Activated CD8-positive, alpha-beta memory T cell treated with anti-CD3 and anti-CD28 coated beads for 4 hours (primary cell): ENCODE measurements at places on chromosomes 3 and 15.

DNA sequence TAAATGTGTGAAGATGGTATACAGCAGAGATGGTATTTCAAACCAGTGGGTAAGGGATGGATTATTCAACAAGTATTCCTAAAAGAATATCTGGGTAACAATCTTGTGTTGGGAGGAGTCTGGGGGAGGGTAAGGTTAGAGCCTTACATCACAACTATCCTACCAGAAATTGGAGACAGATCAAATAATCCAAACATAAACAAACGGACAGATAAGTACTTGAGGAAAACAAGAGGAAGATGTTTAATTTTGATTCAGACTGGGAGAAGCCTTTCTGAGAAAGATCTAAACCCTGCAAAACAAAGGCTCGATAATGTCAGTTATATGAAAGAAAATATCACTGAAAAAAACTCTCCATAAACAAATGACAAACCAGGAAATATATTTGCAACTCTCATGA is 77.9 kb downstream of the SLC9A9 start:
- DNase-seq = no peak

- DNase-seq = no peak
Measured at GRCh38 chr15:85527895-85528294, 147.5 kb downstream of the AKAP13 start.

GRCh38 chr15:101667881-101668280 is 15.7 kb upstream of the TM2D3 start:
- no peak for DNase-seq

DNA sequence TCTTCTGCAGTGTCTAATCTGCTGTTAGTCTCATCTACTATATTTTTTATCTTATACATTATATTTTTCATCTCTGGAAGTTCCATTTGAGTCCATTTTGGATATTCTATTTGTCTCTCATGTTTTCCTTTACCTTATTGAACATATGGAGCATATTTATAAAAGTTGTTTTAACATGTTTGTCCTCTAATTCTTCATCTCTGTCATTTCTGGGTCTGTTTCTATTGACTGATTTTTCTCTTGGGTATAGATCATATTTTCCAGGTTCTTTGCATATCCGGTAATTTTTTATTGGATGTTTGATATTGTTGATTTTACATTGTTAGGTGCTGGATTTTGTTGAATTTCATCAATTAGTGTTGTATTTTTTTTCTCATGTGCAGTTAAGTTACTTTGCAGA is 37.5 kb upstream of the KLHL24 start:
- no peak for DNase-seq

- no peak for DNase-seq
Measured at GRCh38 chr3:155744626-155745324, at the start of gene PLCH1. Gene PLCH1 (minus strand): TSS chr3:155745071. CDS start chr3:155704224, 40,847 bp downstream.
